ENCODE measurements at places on chromosomes 6 and 20.

DNA sequence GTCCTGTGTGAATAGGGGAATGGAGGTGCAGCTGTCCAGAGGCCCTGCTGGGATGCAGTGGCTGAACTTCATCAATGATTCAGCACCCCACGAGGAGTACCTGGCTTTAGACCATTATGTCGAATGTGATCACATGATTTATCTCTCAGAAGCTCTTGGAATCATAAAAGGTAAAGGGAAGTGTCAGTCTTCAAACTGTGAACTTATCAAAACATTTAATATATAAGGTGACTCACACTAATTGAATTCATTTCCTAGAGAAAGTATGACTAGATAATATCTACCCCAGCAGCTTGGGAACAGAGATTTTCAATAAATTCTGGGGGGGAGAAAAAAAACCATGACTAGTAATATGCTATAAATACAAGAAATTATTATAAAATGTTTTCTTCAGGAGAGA, 29.5 kb downstream of the ALDH8A1 start:
- DNase-seq = no peak

DNA sequence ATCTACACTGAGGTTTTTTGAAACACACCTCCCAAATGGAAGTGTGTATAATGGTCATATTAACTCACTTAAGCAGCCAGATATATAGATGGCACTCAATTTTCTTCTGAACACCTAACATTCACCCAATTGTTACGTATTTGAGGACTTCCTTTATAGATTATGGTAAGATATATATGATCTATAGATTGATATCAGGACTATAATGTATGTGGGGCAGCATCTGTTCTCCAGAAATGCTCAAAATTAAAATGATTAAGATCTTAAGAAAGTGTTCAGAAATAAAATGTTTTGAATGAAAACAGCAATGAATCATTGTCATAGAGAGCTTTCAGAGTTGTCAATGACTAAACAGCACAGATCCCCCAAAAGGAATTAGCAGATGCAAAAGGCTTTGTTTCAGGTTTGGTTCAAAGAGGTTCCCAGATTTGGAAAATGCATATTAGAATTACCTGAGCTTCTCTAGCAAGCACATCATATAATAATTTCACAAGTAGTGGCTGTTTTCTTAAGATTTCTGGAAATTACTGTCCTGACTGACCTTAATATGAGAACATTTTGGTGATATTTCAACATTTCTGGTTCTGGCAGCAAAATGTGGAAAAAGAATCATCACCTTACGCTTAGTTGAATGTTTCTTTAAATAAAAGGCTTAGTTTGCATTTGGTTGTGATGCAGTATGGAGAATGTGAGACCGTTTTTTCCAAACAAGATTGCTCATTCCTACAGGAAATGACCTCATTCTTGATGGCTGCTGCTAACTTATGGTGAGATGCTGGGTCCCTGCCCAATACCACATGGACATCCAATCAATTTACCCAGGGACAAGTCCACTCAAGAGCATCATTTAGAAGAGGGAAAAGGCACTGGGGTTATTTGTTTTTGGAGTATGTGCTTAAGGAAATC, 31.5 kb downstream of the TRAF3IP2 start:
- DNase-seq = no peak

DNA sequence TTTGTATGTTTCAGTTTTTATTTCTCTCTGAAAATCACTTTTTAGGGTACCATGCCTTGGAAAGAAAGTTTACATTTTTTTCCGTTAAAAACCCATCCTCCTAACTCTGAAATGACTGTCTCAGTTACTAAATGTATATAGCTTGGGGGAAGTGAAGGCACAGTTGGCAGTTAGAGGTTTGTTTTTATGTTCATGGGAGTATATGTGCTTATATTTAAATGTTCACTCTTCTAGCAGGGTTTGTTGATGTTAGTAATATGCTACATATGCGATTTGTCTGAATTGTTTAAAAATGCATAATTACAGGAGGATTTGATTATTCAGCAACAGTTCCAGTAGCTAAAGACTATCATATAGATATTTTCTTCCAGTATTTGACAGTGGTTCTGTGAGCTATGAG, 31.1 kb downstream of the CDKAL1 start:
- no peak for DNase-seq

- no peak for DNase-seq
Measured at GRCh38 chr6:113102761-113103160, 754.4 kb upstream of the MARCKS start.

GRCh38 chr6:108039681-108040080, 34.9 kb downstream of the OSTM1 start:
- DNase-seq = no peak

- no peak for DNase-seq
Measured at GRCh38 chr6:167580619-167580911, 246.1 kb upstream of the AFDN start.

DNA sequence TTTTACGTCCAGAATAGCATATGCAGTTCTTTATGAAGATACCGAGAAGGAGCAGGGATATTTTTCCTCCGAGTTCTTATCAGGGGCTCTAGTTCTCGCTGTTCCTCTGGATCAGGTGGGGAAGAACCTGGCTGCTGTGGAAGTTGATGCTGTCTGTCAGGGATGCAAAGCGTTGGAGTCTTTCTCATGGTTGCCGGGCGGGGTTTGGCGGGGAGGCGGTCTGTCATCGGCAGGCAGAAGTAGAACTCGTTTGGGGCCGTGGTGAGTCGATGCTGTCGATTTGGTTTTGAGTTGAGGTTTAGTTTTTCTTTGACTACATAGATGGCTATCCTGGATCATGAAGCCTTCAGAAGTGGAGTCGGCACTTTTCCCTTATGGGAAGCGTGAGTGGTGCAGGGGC, 691.2 kb downstream of the QKI start:
- DNase-seq = no peak

GRCh38 chr6:22699151-22699550, 129.8 kb downstream of the HDGFL1 start:
- no peak for DNase-seq
